ENCODE measurements at places on chromosomes 5 and 9.

- DNase-seq, result no peak
Measured at GRCh38 chr9:7688626-7689025, 111.0 kb downstream of the DMAC1 start.

GRCh38 chr5:57163553-57164006 lies 10.3 kb upstream of the GPBP1 start:
- no peak for DNase-seq

GRCh38 chr9:21995666-21996398 lies 1.2 kb downstream of the CDKN2B-AS1 start:
- no peak for DNase-seq

DNA sequence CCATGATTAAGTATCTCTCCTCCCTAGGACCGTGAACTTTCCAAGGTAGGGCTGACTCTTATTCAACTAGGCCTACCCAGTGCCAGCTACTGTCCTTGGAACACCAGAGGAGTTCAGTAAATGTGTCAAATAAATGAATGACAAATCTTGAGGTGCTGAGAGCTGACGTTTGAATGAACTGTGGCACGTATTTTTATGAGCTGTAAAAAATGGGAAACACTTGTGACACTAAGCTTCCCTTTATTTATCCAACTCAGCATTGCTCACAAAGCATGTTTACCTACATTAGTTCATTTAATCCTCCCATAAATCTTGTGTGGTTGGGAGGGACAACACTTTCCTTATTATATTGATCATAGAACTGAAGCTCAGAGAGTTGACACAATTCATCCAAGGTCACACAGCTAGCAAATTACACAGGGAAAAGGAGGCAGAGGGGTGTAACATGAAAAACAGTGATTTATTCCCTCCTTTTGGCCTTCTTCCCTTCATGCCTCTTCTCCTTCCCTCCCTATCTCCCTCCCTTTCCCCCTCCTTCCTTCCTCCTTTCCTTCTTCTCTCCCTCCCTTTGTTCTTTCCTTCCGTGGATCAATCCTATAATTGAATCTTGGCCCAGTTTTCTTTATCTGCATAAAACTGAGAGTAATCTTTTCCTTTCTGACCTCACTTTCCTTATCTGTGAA lies 412.6 kb downstream of the DMRT2 start:
- DNase-seq, result no peak

DNA sequence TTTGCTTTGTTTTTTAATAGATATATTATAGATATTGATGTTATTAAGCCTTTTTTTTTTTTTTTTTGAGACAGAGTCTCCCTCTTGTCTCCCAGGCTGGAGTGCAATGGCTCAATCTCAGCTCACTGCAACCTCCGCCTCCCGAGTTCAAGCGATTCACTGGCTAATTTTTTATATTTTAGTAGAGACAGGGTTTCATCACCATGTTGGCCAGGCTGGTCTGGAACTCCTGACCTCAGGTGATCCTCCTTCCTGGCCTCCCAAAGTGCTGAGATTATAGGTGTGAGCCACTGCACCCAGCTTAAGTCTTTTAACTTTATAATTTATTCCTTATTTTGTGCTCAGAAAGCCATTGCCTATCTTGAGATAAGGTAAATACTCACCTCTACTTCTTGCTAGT lies 24.2 kb upstream of the RAD23B start:
- DNase-seq, result no peak

DNA sequence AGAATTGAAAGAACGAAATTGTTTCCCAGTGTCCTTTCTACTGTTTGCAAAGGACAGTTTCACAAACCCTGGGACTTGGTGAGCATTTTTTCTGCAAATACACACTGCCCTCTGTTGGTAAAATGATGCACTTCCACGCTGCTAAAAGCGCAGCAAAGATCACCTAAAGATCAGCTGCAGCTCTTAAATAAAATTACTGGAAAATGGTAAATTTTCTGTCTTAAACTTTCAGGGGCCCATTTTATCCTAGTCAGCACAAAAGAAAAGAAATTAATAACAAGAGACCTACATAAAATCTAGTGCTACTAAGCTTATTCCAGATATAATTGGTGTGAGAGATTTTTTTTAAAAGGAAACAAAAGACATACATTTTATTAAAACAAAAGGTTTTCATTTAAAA lies 566.0 kb downstream of the CAAP1 start:
- DNase-seq, result no peak

GRCh38 chr9:27369591-27369990 lies 72.6 kb upstream of the EQTN start:
- no peak for DNase-seq

- no peak for DNase-seq
Measured at GRCh38 chr5:67921004-67921601, 294.5 kb upstream of the PIK3R1 start.

GRCh38 chr5:67154556-67155206 lies 41.9 kb downstream of the CD180 start:
- DNase-seq, result no peak

GRCh38 chr5:179798144-179798770 lies 4.5 kb downstream of the LTC4S start:
- no peak for DNase-seq

GRCh38 chr5:162456086-162456485 lies 388.5 kb downstream of the GABRG2 start:
- DNase-seq, result no peak

DNA sequence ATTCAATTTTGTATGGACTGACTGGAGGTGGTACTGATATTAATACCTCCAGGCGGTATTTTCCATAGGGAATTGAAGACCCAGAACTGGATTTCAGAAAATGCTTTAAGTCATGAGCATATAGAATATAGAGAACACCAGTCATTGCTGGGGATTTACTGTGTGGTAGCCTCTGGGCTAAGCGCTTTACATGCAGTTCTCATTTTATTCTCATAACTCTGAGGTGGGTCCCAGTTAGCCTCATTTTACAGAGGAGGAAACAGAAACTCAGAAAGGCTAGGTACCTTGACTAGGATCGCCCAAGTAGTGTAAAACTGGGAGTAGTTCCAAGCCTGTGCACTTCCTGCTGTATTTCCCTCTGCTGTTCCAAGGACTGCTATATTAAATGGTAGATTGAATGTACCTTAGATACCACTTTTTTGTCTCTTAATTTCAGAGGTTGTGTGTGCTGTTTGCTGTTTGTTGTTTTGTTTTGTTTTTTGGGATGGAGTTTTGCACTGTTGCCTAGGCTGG lies 13.8 kb downstream of the SLC44A1 start:
- DNase-seq, result no peak

DNA sequence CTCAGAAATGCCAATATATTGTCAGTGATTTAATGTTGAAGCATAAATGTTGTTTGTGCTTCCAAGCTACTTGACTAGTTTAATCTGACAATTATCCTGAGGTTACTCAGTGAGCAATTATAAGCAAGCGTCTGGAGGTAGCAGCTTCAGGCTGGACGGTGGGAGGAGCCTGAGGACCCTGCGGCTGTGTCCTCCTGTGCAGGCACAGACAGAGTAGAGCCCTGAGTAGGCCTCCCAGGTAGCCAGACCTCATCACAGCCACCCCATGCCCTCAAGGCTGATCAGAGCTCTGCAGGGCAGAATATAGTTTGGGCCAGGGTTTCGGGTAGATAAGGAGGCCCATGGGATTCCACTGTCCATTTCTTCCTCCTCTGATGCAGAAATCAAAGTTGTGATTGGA lies 153.6 kb downstream of the DRD1 start:
- no peak for DNase-seq

GRCh38 chr5:119275146-119275545 lies 80.7 kb upstream of the TNFAIP8 start:
- no peak for DNase-seq

GRCh38 chr5:73387601-73388305 lies 60.8 kb downstream of the FOXD1 start:
- no peak for DNase-seq

- no peak for DNase-seq
Measured at GRCh38 chr5:115431116-115431515, 113.5 kb downstream of the FEM1C start.

- no peak for DNase-seq
Measured at GRCh38 chr5:43152946-43153345, 32.2 kb downstream of the ZNF131 start.

DNA sequence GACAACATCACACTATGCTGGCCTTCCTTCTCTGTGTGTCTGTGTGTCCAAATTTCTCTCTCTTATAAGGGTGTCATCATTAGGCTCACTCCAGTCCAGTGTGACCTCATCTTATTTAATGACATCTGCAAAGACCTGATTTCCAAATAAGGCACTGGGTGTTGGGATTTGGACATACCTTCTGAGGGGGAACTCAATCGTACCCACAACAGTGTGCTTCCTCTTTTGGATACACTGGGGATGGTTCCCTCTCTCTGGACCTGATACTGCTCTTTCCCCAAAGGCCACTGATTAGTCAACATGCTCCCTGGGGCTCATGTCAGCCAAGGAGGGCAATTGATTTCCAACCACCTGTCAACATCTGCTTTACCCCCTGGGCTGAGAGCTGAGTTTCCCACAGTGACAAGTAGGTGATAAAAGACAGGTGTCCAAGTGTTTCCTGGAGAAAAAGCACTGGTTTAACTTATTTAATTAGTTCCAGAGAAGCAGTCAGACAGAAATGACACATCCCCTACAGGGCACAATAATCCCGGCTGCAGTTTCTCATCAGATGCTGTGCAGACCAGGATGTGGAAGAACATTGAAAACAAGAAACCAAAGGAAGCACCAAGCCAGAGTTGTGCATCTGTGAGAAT lies 17.8 kb upstream of the CEP72 start:
- DNase-seq, result no peak

- no peak for DNase-seq
Measured at GRCh38 chr5:160450164-160450932, 28.7 kb downstream of the PTTG1 start.

- DNase-seq, result no peak
Measured at GRCh38 chr5:132785365-132785764, 8.3 kb upstream of the SEPTIN8 start.

DNA sequence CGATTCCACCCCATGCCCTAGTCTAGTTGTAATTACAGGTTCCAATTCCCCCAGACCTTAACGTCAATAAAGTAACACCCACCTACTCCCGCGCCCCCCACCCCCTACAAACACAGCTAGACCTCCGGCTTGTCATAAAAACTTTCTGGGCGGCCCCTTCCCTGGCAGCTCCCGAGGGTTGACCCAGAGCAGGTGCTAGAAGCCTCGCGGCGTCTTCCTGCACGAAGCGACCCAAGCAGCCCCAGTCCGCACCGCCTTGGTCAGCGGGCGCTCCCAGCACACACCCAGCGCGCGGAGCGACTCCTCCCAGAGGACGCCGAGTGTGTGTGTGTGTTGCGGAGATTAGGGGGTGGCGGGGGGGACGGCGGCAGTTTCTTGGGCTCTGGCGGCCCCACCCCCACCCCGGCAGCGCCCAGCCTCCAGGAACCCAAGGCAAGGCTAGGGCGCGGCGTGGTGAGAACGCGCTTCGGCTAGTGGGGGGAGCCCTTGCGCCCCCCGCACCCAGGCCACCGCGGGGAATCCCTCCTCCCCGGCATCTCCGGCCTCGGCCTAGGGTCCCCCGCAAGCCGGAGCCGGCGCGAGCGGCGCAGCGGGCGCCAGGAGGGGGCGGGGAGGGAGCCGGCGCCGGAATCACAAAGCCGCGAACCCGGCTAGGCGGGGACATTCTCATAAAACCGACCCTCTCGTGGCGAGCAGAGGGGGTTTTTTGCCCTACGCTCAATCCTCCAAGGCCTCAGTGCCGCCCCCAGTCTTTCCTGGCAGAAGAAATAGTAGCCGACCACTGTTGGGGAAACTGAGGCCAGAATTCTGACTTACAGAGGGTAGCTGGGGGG lies 2.2 kb downstream of the PCDH1 start:
- DNase-seq, result no peak

GRCh38 chr9:29176231-29176630 lies 1603.0 kb upstream of the C9orf72 start:
- DNase-seq, result no peak

Measured in stimulated activated CD4-positive, alpha-beta T cell treated with anti-CD3 and anti-CD28 coated beads, Interleukin-1b, Interleukin-23, amount 100 ng/mL, for 4 hours (primary cell).